Type B pancreatic cell (in vitro differentiated cells): ENCODE measurements at places on chromosomes 6 and 20.
A peak's percentile ranks its signal among the peaks of the same experiment; 100 is the strongest.

DNA sequence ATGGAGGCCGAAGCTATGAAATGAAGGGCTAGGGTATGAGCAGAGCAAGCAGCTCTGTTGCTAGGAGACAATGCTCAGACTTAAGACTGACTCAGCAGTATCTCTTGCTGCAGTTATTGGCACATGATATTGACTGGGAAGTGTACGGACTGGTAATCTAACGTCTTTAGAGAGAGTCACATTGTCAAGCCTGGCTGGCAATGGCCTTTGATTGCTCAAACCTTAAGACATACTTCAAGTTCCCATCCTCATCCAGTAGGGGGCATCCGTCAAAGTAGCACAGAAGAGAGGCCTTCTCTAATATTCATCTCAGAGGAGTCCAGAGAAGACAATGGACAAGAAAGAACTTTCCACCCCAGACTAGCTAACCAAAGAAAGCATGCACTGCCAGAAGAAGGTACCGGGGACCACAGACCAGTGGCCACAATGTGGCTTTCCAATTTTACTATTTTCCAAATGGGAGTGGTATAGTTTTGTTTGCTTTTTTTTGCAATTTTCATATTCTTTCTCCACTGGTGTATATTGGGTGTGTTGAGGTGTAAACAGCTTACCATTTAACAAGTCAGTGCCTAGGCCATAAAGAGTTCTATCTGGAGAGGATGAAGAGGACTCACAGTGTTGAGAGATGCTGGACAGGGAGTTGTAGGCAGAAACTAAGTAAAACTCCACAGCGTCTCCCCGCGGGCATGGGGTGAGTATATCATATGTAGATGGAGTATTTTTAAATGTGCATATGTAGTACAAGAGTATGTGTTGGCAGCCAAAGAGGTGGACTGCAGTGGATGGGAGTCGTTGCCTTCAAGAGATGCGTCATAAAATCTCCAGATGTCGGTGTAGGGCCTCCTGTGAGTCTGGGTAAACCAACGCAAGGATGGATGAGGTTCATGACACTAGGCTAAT, 36.7 kb downstream of the LRFN2 start:
- no peak for DNase-seq
- H3K36me3 ChIP-seq: no peaks in the 10 kb centered on the region
- H3K4me1 ChIP-seq: no peaks in the 10 kb centered on the region

DNA sequence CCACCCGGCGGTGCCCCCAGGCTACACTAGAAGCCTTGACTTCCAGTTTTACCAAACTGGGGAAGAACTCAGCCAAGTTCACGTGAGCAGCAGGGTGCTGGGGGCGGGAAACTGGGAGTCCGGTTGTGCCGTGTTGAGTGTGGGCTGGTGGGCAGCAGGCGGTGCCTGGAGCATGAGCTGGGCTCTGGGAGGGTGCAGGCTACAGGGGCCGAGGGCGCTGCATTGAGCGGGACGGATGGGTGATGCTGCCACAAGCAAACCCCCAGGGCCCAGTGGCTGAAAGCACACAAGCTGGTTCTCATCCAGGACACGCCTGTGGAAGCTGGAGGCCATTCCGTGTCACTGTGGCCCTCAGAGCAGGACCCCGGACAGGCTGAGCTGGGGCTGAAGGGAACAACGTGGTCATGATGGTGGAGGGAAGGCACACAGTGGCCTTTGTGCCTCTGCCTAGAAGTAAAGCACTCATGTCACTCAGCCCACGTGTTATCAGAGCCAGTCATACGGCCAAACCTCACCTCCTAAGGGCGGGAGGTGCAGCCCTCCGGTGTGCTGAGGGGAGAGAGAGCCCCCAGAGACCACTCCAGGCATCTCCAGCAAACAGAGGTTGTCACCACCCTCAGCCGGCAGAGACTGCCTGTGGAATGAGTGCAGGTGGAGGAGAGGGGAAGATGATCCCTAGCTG, 29.5 kb downstream of the RBM38 start:
- H3K4me3 ChIP-seq: no peak overlapping the region
- no peaks in the 10 kb centered on the region for H3K36me3 ChIP-seq
- no peak overlapping the region for H3K27ac ChIP-seq
- peaks cover 7% of the 10 kb centered on the region for H3K27me3 ChIP-seq

DNA sequence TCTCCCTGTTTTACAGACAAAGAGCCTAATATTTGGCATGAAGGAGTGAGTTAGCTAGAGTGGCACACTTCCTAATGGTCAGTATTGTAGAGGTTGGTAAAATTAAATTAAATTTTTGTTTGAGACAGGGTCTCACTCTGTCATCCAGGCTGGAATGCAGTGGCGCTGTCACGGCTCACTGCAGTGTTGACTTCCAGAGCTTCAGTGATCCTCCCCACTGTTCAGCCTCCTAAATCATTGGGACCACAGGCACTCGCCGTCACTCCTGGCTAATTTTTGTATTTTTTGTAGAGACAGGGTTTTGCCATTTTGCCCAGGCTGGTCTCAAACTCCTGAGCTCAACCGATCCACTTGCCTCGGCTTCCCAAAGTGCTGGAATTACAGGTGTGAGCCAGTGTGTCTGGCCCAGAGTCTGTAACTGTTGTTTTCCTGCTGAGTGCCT, 70.9 kb downstream of the SCAND1 start:
- no peaks in the 10 kb centered on the region for H3K27me3 ChIP-seq
- DNase-seq: no peak
- peak overlapping the region; percentile 91 for H3K27ac ChIP-seq
- H3K36me3 ChIP-seq: peaks cover under 1% of the 10 kb centered on the region
- H3K4me1 ChIP-seq: peaks cover 8% of the 10 kb centered on the region
- no peak overlapping the region for H3K4me3 ChIP-seq

GRCh38 chr20:19404826-19405225, 192.4 kb downstream of the SLC24A3 start:
- H3K27me3 ChIP-seq: no peaks in the 10 kb centered on the region
- DNase-seq: no peak
- no peak overlapping the region for H3K27ac ChIP-seq
- peaks cover 28% of the 10 kb centered on the region for H3K4me1 ChIP-seq
- H3K4me3 ChIP-seq: no peak overlapping the region

DNA sequence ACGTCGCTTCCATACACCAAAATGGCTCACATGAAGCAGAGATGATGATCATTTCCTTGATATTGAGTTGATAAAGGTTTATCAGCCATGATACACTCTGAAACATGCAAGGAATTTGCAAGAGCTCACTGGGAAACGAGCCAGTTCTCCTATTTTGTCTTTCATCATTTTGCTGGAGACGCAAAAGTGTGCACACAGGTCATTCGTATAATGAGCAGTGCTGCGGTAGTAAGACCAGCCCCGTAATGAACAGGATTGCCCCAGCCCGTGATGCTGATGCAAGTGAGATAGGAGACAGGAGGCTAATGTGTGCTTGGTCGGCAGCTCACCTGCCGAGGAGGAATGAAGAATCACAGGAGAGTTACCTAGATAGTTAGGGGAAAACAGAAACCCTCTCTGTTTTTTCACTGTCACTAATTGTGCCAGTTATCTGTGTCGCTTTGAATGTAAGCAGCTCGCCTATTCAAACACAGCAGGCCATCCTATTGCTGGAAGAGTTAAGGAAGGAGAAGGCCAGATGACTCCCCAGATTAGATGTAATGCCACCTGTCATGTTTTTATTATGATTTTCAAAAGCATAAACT, 391.8 kb downstream of the SAMD5 start:
- no peak overlapping the region for H3K4me3 ChIP-seq
- H3K36me3 ChIP-seq: no peaks in the 10 kb centered on the region
- no peaks in the 10 kb centered on the region for H3K27me3 ChIP-seq

DNA sequence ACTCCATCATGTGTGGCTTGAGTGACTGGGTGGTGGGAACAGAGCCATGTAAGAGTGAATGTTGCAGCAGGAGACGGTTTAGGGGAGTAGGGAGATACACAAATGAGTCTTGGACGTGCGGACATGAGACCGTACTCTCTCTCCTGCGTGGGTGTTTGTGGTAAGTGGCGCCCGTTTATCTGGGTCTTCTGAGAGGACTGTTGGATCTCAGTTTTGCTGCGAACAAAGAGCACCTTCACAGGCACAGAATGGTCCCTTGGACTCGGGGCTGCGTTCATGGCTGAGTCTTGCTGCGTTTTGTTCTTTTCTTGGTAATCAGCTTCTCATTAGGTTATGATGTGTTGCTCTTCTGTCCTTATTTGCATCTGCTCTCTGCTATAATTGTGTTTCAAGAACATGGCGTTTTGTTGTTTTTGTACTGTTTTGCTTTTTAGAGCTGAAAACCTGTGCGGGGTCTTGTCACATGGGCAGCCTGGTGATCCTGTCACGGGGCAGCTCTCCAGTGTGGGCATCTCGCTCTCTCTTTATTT, 28.5 kb downstream of the STK35 start:
- peaks cover 56% of the 10 kb centered on the region for H3K4me1 ChIP-seq
- DNase-seq: no peak
- H3K27me3 ChIP-seq: no peaks in the 10 kb centered on the region
- H3K4me3 ChIP-seq: no peak overlapping the region
- H3K36me3 ChIP-seq: no peaks in the 10 kb centered on the region

DNA sequence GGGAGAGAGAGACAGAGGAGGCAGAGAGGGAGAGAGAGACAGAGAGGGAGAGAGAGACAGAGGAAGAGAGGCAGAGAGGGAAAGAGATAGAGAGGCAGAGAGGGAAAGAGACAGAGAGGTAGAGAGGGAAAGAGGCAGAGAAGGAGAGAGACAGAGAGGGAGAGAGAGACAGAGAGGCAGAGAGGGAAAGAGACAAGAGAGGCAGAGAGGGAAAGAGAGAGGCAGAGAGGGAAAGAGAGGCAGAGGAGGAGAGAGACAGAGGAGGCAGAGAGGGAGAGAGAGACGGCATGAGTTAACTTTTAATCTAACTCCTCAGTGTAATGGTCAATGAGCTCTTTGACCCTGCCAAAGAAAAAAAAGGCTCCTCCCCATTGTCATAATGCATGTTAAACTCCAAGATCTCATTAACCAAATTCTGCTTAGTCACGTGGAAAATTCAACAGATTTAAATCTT, 7.1 kb downstream of the ELOVL2 start:
- no peak for DNase-seq
- peaks cover 54% of the 10 kb centered on the region for H3K27me3 ChIP-seq
- H3K36me3 ChIP-seq: no peaks in the 10 kb centered on the region
- H3K4me3 ChIP-seq: no peak overlapping the region

GRCh38 chr6:90643381-90643780, 56.5 kb upstream of the MAP3K7 start:
- H3K27ac ChIP-seq: no peak overlapping the region
- DNase-seq: no peak
- no peaks in the 10 kb centered on the region for H3K4me1 ChIP-seq
- H3K36me3 ChIP-seq: no peaks in the 10 kb centered on the region
- no peak overlapping the region for H3K4me3 ChIP-seq
- H3K27me3 ChIP-seq: peaks cover 35% of the 10 kb centered on the region

- peaks cover 8% of the 10 kb centered on the region for H3K4me1 ChIP-seq
- no peak overlapping the region for H3K4me3 ChIP-seq
Observed at GRCh38 chr6:21461844-21462518, 131.6 kb upstream of the SOX4 start.

GRCh38 chr6:88105741-88106340, 58.2 kb downstream of the SPACA1 start:
- H3K4me1 ChIP-seq: no peaks in the 10 kb centered on the region
- no peaks in the 10 kb centered on the region for H3K36me3 ChIP-seq
- no peak for DNase-seq

DNA sequence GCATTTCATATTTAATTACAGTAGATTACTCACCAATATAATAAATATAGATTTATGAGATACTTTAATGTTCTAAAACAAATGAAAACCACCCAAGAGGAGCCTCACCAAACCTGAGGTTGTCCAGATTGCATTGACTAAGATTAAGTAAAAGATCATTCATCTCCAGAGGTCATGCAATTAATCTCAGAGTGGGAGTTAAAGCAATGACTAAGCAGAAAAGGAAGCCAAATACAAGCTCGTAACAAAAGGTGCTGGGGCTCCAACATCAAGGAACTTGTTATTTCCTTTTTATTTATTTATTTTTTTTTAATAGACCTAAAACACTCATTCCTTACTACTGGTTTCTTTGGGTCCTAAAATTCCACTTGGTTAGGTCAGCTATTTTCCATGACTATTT, 57.7 kb downstream of the RSPO3 start:
- H3K27ac ChIP-seq: no peak overlapping the region
- H3K36me3 ChIP-seq: peaks cover 6% of the 10 kb centered on the region
- no peaks in the 10 kb centered on the region for H3K27me3 ChIP-seq
- peaks cover 11% of the 10 kb centered on the region for H3K4me1 ChIP-seq
